ENCODE measurements at places on chromosomes 12 and 14.

DNA sequence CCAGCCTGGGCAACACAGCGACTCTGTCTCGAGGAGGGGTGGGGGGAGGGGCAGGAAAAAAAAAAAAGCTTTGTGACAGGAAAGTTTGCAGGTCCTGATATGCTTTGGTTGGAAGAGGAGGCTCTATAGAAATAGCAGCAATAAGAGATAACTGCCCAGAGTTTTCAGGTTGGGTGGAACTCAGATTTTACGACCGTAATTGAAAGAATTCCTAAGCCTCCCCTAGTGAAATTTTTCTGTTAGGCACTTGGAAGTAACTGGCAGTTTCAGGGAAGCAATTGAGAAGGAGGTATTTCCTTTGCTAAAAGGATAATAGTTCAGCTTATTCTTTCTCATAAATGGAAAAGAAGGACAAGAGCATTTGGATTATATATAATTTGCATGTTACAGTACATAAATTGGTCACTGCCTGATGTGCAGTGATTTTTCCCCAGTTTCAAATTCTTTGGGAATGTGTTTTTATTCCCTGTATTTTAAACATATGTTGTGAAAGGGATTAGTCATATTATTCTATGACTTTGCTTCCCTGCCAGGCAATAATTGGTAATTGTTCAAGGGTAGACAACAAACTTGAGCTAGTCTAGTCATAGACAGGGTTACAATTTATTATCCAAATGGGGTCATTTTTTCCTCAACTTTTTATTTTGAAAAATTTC, 452.8 kb downstream of the AEBP2 start:
- no peaks in the 10 kb centered on the region for H3K36me3 ChIP-seq
- H3K27me3 ChIP-seq, result peaks cover 60% of the 10 kb centered on the region
- peaks cover 6% of the 10 kb centered on the region for H3K4me1 ChIP-seq
- no peak for DNase-seq
- H3K4me3 ChIP-seq, result no peak overlapping the region
- H3K27ac ChIP-seq, result no peak overlapping the region

- H3K4me1 ChIP-seq, result no peaks in the 10 kb centered on the region
- H3K27ac ChIP-seq, result no peak overlapping the region
- H3K4me3 ChIP-seq, result no peak overlapping the region
- DNase-seq, result peak; percentile 73
- peaks cover 7% of the 10 kb centered on the region for H3K36me3 ChIP-seq
Measured at GRCh38 chr14:82710267-82710841, 1176.7 kb upstream of the SEL1L start.

GRCh38 chr14:82449926-82450468, 916.3 kb upstream of the SEL1L start:
- no peaks in the 10 kb centered on the region for H3K4me1 ChIP-seq
- no peak for DNase-seq
- no peaks in the 10 kb centered on the region for H3K36me3 ChIP-seq
- H3K27ac ChIP-seq, result no peak overlapping the region

DNA sequence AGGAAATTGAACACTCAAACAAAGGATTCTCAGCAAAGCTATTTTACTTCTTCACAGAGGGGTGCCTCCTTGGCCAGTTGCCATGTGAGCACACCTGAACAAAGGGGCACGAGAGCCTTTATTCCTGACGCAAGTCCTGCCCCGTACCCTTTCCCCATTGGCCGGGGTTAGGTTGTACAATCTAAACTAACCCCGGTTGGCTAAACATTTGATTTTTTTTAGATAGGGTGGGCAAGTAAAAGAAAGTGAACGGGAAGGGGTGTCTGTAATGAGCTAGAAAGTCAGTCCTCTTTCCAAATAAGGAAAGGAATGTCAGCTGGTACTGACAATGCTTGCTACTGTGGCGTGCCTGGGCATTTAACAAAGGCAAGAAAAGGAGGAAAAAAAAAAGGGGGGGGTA, 135.5 kb upstream of the CDKN3 start:
- no peaks in the 10 kb centered on the region for H3K27me3 ChIP-seq
- H3K4me3 ChIP-seq, result no peak overlapping the region
- H3K4me1 ChIP-seq, result no peaks in the 10 kb centered on the region
- H3K36me3 ChIP-seq, result no peaks in the 10 kb centered on the region
- no peak for DNase-seq
- no peak overlapping the region for H3K27ac ChIP-seq

DNA sequence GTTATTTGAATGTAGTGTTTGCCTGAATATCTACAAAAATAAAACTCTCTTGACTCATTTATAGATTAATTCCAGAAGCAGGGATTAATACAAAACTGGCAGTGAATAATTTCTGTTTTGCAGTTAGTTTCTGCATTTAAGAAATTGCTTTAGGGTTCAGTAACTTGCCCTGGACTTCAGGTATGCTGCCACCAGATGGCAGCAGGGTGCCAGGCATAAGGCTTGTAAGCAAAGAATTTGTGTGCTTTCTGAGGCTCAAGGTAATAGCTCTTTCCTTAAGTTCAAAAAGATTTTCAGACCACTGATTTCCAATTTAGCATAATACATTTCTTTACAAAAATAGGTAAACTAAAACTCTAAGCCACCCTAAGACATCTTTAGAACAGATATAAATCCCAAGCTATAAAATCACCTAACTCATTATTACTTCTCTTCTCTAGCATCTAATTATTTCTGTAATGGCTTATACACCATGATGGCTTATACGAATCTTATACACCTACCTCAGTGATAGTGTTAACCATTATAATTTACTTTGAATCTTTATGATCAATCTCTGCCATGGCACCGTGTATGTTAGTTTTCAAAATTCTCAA, 398.3 kb downstream of the APAF1 start:
- no peak overlapping the region for H3K4me3 ChIP-seq
- no peaks in the 10 kb centered on the region for H3K4me1 ChIP-seq
- no peaks in the 10 kb centered on the region for H3K27me3 ChIP-seq

All from MCF 10A (cell line).